OCI-LY7 (cell line): ENCODE measurements at places on chromosomes 4 and X. TPM values are rescaled to one million over a fixed set of nuclear protein-coding genes. Genes with fewer than 3 reads are reported as not detected.

- DNase-seq: no peak
Observed at GRCh38 chr4:110271986-110272385, 73.6 kb upstream of the ELOVL6 start.

- no peak for DNase-seq
Observed at GRCh38 chr4:15100994-15101695, 98.9 kb downstream of the CPEB2 start.

GRCh38 chr4:75101906-75102786 is 169.2 kb downstream of the PARM1 start:
- no peak for DNase-seq

DNA sequence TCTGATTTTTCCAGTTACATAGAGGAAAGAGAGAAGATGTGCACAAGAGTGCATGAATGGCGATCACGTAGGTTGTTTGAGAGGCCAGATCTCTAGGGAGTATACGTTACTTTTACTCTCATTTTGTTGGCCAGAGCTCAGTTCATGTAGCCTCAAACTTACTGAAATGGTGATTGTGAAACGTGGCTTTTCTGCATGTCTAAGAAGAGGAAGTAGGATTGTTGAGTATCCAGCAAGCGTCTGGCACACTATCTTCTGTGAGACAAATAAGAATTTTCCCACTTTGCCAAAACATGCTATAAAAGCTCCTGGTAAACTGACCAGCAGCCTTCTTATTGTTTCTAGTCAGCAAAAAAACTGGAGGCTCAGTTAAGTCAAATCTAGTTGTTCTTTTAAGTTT is 264.5 kb upstream of the EMCN start:
- no peak for DNase-seq

- DNase-seq: no peak
Observed at GRCh38 chr4:22369901-22370562, 145.8 kb downstream of the ADGRA3 start.

- DNase-seq: peak; percentile 69
Observed at GRCh38 chrX:1534301-1535168, 2.5 kb downstream of the P2RY8 start.

- no peak for DNase-seq
Observed at GRCh38 chr4:53688186-53688790, 97.0 kb upstream of the LNX1 start.

DNA sequence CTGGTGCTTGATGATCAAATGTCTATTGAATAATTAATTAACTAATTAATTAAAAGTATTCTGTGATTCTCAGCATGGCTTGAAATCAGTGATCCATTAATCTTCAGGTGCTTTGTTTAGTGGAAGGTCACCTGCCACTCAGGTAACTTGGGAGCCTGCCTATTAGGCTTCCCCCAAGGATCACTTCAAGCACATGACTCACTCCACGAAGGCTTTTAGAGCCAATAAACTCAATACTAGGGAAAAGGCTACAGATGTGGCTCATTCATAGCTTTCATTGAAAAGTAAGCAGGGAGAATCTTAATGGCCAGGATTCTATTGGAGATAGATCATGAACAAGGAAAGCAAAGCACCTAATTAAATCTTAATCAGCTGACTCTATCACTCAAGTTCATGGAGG is 21.3 kb downstream of the AREG start:
- DNase-seq: no peak

DCLK2 gene
- total RNA-seq: not detected in 2 replicates

ENPP6 gene
- total RNA-seq: not detected in 2 replicates

TLR10 gene
- 19.5 and 27.4 TPM in 2 replicates for total RNA-seq

SMIM31 gene
- total RNA-seq: not detected in 2 replicates

EFHC2 gene
- not detected in 2 replicates for total RNA-seq
